Mammary epithelial cell (primary cell): ENCODE measurements at places on chromosomes 7 and 10. TPM values are rescaled to one million over a fixed set of nuclear protein-coding genes. Genes with fewer than 3 reads are reported as not detected.

DNA sequence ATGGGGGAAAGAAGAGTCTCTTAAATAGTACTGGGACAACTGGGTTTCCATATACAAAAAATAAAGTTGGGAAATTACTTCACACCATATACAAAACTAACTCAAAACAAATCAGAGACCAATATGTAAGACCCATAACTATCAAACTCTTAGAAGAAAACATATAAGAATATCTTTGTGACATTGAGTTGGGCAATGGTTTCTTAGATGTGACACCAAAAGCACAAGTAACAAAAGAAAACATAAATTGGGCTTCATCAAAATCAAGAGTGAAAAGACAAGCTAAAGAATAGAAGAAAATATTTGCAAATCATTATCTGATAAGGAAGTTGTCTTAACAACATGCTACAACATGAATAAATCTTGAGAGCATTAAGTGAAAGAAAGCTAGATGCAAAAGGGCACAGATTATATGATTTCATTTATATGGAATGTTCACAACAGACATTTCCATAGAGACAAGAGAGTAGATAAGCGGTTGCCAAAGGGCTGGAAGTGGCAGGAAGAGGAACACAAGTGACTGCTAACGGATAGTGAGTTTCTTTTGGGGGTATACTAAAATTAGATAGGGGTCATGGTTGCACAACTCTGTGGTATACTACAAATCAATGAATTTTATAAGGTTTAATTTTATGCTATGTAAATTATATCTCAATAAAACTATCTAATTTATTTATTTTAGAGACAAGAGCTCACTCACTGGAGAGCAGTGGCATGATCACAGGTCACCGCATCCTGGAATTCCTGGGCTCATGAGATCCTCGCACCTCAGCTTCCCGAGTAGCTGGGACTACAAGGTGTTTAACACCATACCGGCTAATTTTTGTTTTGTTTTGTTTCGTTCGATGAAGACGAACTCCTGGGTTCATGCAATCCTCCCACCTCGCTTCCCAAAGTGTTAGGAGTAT, 35.4 kb downstream of the JMJD1C start:
- DNase-seq, result peak; percentile 76

- no peak for DNase-seq
Observed at GRCh38 chr7:35570937-35571336, 124.0 kb downstream of the HERPUD2 start.

DNA sequence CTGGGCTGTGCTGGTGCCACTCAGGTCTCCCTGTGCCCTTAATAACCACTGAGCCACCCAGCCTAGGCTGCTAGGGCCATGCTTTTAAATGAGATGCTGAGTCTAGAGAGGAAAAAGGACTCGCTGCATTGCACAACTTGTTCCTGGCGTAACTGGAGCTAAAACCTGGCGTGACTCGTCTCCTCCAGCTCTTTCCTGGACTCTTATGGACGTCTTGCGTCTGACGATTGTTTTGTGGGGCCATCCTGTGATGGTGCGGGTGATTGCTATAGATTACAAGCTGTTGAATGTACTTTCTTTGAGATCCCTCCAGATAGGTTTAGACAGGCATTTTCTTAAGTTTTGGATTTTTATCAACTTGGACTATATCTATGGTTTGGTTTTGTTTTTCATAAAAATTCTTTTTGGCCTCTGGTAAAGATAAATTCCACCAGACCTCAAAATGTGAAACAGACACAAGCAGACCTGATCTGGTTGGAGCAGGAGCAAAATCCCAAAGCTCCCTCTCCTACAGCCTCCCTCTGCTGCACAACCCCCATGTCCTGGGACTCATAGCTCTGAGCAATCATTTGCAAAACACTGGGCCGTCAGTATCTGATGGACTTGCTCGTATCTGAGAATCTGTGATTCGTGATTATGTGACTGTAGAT, 230.3 kb downstream of the ARHGAP12 start:
- DNase-seq, result no peak

DNA sequence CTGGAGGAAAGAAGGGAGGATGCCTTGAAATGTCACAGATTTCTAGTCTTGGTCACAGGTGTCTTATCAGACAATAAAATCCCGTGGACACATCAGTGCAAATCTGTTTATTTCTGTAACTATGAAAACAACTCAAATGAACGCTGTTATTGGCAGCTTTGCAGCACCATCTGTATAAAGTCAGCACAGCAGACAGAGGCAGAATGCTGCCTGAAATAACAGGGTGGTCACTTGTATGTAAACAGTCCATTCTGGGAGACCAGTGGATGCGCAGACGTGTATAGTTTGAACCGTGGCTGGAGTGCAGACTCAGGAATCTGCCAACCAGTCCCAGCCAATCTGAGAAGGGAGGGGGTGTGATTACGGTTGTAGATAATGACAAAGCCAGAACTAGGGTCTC, 54.8 kb downstream of the SEC23IP start:
- DNase-seq, result no peak

GRCh38 chr10:87500646-87501048, 4.0 kb upstream of the MINPP1 start:
- no peak for DNase-seq

- peak; percentile 25 for DNase-seq
Observed at GRCh38 chr10:63866075-63866746, 345.0 kb downstream of the REEP3 start.

DNA sequence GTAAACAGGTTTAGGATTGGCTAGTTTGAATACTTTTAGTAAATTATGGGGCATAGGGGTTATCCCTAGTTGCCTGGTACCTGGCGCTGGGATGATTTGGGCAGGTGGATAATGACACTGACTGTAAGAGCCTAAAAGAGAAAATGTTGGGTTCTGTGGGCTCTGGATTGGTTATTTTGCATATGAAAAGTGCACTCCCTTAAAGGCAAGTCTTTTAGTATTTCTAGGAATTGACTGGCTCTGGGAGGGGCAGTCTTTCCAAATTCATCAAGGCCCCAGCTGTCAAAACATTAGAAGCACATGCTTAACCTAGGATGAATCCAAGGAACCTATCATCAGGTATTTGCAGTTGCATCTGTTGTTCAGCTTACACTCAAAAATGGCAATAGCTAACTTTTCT, 454.6 kb upstream of the SORCS1 start:
- DNase-seq, result no peak

DNA sequence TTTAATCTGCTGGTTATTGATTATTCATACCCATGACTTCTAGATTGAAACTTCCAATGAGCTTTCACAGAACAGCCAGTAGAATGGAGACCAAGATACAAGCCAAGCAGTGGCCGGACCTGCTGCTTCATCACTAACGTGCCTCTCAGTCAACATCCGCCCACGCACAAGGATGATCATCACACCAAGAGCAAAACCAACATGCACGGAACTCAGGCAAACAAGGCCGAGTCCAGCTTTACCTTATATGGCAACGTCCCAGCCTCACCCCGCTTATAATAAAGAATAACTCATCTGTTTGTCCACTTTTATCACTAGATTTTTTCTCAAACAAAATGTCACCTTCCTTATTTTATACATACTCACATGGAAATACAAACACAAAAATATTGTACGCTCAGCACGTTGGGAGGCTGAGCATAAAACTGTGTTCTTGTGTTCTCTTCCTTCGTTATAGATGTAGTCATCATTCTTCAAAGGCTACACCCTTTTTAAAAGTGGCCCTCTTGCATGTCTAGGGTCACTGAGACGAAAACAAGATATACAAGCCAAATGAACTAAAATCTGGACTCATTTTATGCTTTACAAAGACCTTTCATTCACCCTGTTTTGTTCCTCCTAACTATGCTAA, 122.7 kb downstream of the SFMBT2 start:
- DNase-seq, result no peak

GRCh38 chr7:99456288-99456687, 9.7 kb downstream of the ATP5MF start:
- no peak for DNase-seq

GRCh38 chr10:2839081-2839725, 228.1 kb upstream of the PFKP start:
- DNase-seq, result peak; percentile 2

GRCh38 chr10:21309427-21309826, 216.1 kb downstream of the SKIDA1 start:
- DNase-seq, result no peak

- no peak for DNase-seq
Observed at GRCh38 chr7:41130086-41130485, 572.8 kb downstream of the INHBA start.

- DNase-seq, result peak; percentile 9
Observed at GRCh38 chr10:122671355-122671754, 28.3 kb downstream of the C10orf120 start.

DNA sequence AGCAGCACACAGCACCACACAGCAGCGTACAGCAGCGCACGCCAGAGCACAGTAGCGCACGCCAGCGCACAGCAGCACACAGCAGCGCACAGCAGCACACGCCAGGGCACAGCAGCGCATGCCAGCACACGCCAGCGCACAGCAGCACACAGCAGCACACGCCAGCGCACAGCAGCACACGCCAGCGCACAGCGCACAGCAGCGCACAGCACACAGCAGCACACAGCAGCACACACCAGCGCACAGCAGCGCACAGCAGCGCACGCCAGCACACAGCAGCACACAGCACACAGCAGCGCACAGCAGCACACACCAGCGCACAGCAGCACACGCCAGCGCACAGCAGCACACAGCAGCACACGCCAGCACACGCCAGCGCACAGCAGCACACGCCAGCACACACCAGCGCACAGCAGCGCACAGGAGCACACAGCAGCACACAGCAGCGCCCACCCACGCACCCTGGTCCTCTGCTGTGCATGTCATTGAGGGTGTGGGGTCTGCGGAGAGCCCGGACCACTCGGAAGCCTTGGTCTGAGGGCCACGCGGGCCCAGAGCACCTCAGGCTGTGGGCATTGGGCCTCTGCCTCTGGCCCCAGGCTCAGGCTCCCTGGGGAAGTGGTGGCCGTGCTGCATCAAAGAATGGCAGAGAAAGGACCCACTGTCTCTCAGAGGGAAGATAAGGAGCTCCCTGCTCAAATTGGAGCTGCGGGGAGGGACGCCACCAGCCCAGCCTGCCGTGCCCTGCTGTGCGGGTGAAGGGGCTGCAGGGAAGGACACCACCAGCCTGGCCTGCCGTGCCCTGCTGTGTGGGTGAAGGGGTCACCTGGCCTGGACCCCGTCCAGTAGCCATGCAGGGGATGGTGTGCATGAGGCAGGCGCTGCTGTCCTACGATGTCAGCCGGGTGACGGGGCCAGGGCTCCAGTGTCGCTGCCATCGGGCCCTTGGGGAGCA, 27.5 kb upstream of the GPR146 start:
- DNase-seq, result no peak

Gene FAM25G
- total RNA-seq, result 2.9 and 4.1 TPM in 2 replicates

Gene MTERF1
- 16.5 TPM for total RNA-seq

Gene GSDME
- total RNA-seq, result 95.6 and 108 TPM in 2 replicates

Gene SHH
- total RNA-seq, result 0.35 TPM in 1 of 2 replicates, not detected in the other

Gene PIP
- not detected for total RNA-seq

Gene GPR37
- 0.85 and 1.3 TPM in 2 replicates for total RNA-seq
